ENCODE measurements at places on chromosomes 13 and 19.

- no peak for DNase-seq
Measured at GRCh38 chr19:55304279-55304978, 20.6 kb downstream of the BRSK1 start.

DNA sequence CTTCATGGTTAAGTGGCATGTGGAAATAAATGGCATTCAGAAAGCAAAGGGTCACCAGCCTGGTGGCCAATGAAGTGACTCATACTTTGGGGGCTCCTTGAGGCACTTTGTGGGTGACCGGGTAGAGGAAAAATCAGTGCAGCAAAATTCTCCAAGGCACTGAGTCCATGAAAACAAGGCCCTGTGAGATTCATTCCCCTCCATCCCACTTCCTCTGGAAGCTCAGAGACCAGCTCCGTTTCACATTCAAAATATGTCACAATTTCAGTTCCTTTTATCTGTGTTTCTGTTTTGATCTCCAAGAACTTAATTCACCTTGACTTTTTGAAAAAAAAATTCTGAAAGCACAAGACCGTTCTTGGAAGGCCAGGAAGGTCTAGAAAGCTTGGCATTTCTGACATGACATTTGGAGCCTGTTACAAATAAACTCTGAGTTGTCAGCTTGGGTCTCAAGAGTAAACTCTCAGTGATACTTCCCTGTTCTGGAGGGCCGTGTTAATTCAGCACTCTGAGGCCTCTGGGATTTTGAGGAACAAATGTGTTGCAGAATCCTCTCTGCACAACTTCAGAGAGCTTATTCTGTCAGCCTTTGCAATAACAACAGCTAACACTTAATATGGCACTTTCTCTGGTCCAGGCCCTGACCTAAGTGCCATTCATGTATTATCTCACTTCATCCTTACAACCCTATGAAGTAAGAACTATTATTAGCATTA is 6.8 kb downstream of the CYSLTR2 start:
- DNase-seq = no peak

GRCh38 chr19:13150187-13150930 is at the start of the genes IER2 and STX10:
IER2 (plus strand) TSS chr19:13150411; CDS start chr19:13153187, 2,776 bp downstream.
STX10 (minus strand) TSS chr19:13150375; CDS start chr19:13150173, 202 bp downstream.
- peak; percentile 88 for DNase-seq

GRCh38 chr13:51231456-51231855 is 9.3 kb downstream of the FAM124A start:
- DNase-seq = no peak

DNA sequence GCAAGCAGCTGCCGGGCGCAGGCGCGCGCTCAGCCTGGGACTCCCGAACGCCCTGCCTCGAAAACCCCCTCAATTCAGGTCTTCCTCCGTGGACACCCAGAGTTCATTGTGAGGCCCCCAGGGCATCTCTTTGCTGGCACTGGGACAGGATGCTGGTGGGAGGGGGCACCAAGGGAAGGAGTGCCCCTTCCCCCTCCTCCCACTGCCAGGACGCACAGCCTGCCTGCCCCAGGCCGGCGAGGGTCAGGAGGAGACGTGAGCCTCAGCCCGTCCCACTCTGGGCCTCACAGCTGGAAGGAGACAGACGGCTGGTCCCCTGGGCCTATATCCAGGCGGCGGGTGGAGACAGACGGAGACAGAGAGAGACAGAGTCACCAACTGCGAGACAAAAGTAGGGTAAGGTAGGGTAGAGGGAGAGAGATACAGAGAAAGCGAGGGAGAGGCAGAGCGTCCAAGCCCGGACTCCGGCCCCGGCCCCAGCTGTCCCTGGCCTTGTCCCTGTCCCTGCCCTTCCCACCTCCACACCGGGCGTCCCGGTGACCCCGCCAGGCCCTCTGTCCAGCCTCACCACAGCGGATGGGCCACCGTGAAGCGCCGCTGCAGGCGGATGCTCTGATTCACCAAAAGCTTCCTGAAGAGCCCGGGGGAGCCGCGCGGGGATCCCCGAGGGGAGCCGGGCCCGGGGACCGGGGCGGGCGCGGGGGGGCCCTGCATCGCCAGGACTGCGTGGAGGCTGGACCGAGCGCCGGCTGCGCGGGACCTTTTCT is at the start of gene PDE4C:
PDE4C (minus strand) TSS at position 737 of the 767 bp plus-strand sequence; CDS start at position 714, 23 bp downstream.
- DNase-seq = no peak

DNA sequence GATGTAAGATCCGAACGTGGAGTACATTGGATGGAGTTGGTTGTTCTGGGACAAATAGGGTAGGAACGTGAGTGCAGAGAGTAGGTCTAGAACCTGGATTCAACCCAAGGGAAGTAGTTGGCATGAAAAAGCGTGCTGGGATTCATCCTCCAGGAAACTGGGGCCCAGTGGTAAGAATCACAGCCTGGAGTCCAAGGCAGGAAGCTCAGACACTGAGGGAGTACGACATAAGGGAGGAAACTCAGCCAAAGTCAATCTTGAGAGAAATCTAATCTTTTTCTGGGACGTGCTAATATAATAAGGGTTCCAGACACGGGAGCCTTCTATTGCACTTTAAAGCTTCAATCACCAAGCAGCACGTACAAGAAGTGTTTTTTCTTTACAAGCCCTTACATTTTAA is 46.4 kb downstream of the DLEU7 start:
- DNase-seq = no peak

- no peak for DNase-seq
Measured at GRCh38 chr19:40283414-40284250, 1.5 kb downstream of the AKT2 start.

DNA sequence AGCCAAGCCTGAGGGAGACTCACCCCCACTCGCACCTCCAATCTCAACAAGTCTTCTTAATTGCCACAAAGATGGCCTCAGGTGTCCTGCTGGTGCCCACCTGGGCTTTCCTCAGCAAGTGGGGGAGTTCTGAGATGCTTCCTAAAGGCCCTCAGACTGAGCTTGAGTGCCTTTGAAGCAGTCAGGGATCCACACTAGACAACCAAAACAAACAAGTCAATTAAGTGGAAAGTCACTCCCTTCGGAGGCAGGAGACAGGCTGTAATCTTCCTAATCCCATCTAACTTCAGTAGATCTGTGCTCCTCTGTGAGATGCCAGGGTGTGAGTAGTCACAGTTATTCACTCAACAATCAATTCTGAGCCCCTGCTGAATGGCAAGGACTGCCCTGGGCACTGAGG is 68.3 kb upstream of the SERP2 start:
- DNase-seq = no peak

- DNase-seq = peak; percentile 16
Measured at GRCh38 chr13:44155422-44156293, 218.0 kb upstream of the SERP2 start.

- DNase-seq = no peak
Measured at GRCh38 chr13:77062097-77062496, 35.1 kb upstream of the FBXL3 start.

DNA sequence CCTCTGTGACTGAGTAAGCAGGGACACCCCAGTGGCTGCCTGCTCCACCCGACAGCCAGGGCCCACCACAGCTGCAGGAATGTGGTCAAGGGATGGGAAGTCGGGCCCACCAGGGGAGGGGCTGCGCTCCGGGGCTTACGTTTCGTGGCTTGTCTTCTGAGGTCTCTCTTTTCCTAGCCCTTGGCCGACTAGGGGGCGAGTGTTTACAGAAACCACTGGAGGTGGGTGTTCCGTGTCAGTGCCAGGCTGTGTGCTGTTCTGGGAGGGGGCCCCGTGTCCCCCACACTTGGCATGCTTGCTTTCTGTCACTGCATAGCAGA is 4.5 kb downstream of the ADAT3 start:
- DNase-seq = no peak

DNA sequence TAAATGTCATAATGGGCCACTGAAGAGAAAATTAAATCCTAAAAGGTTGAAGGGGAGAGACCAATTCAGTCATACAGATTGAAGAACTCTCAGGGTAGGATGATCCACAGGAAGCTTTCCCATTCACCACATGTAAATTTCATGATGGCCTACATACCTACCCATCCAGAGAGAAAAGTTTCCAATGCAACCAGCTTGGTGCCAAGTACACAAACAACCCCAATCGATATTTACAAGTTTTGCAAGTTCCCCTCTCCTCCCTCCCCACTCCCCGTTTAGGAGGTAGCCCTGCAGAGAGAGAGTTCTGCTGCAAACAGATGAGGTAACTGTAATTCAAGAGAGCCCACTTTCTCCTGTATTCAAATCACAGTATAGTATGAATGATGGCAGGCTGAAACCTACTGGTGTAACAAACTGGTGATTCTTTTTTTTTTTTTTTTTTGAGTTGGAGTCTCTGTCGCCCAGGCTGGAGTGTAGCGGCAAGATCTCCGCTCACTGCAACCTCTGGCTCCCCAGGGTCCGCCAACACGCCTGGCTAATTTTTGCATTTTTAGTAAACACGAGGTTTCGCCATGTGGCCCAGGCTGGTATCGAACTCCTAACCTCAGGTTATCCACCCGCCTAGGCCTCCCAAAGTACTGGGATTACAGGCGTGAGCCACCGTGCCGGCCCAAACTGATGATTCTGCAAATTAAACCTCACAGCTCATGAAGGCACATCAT is 14.4 kb downstream of the FOXO1 start:
- DNase-seq = no peak

GRCh38 chr19:19361075-19361594 is 40.5 kb downstream of the MAU2 start:
- peak; percentile 61 for DNase-seq

GRCh38 chr19:11478167-11479089 is 2.4 kb downstream of the ELAVL3 start:
- DNase-seq = no peak

- no peak for DNase-seq
Measured at GRCh38 chr19:2234996-2235380, 1.1 kb downstream of the PLEKHJ1 start.

DNA sequence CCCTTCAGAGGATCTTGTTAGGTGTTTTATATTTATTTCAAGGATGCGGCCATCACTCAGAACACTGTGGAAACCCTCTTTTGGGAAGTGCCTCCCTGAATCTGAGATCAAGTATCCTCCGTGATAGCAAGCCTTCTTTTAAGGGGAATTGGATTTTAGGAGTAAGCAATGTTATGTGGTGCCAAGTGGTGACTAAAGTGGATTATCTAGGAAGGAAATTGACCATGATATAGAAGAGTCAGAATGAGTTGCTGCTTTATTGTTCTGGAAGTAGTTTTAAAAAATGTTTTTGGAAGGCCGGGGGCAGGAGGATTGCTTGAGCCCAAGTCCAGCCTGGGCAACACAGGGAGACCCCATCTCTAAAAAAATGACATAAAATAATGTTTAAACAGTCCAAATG is 6.7 kb downstream of the ERCC5 start:
- no peak for DNase-seq

DNA sequence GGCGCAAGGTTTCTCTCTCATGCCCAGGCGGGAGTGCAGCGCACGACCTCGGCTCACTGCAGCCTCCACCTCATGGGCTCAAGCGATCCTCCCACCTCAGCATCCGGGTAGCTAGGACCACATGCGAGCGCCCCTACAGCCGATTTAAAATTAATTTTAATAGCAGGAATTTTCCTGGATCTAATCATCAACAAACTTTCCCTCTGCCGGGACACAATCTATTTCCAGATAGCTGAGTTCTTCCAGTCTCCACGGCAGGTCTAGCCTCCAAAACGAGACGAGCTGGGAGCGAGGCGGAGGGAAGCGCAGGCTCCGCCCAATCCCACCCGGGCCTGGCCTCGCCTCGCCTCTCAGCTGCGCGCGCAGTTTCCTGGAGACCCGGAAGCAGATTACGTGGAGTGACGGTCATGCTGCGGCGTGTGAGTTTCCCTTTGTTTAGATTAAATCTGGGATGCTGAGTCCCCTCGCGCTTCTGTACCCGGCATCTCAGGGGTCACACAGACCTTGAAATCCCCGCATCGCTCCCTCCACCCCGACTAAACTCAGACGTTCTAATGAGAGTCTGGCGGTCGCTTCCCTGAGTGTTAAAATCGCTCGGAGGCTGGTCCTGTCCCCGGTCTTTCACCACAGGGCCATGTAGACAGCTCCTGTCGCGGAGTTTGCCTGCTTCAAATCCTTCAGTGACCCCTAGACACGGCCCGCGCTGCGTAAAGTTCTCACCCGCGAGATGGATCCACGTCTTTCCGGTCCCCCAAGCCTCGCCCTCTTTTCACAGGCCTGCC is at the start of gene ZNF880:
ZNF880 (plus strand) TSS at position 365 of the 782 bp plus-strand sequence; CDS start at position 408, 43 bp downstream.
- peak; percentile 91 for DNase-seq
